ENCODE measurements at places on chromosomes 4 and X.

DNA sequence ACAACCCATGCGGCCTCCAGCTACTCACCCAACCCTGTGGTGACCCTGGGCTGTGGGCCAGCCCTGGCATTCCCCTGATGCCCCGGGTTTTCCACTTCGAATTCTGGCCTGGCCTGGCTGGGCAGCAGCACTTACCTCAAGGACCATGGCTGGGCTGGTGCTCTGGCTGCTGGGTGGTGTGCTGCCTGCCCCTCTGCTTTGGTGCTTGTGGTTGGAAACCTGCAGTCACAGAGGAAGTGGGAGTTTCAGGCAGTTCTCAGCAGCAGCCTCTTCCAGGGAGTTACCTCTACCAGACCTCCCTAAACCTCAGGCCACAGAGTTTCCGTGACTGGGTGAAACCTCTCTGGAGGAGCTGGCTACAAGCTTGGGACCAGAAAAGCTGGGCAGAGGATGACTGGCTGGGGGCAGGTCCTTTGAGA, at the start of gene CXCR3:
TSS of gene CXCR3 (minus strand) at position 209 of the 419 bp plus-strand sequence. CDS start at position 147, 62 bp downstream.
- DNase-seq: no peak

GRCh38 chr4:82543131-82543530, 18.7 kb downstream of the TMEM150C start:
- no peak for DNase-seq

DNA sequence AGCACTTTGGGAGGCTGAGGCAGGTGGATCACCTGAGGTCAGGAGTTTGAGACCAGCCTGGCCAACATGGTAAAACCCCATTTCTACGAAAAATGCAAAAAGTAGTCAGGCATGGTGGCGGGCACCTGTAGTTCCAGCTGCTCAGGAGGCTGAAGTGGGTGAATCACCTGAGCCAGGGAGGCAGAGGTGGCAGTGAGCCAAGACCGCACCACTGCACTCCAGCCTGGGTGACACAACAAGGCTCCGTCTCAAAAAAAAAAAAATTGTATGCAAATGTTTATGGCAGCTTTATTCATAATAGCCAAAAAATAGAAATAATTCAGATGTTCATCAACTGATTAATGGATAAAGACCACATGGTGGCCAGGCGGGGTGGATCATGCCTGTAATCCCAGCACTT, 9.8 kb upstream of the NOCT start:
- DNase-seq: no peak

DNA sequence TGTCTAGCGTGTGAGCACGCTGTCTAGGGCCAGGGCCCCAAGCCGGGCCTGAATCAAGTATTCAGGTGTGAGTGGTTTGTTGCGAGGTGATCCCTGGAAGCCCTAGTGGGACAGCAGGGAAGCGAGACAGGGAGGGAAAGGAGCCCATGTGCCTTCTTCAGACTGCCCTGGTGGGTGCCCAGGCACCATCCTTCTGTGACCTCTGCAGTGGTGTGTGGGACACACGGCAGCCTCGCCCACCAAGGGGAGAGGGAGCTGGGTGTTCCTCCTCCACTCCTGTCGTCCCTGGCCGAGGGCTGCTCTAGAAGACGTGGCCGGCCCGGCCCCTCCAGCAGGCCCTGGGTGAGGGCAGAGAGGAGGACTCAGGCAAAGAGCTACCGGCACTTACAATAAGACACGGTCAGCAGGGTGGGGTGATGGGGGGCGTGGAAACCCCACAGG, 47.4 kb downstream of the HTRA3 start:
- no peak for DNase-seq

- DNase-seq: no peak
Observed at GRCh38 chrX:115897956-115898355, 272.6 kb upstream of the AGTR2 start.

DNA sequence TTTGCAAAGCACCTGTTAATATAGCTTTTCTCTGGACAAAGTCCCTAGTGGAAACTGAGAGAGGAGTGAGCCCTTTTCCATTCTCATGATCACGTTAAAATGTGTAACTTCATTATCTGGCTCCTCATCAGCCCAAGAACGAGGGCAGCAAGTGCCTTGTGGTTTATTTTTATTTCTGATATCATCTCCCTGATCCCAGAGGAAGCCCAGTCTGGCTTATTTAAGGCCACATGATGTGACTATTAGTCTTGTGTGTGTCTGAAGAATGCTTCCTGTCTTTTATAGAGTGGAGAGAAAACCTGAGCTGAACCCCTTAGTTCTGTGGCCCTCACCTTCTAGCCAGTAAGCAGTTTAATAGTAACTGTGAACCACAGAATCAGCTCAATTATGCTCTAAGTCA, 67.2 kb downstream of the LHFPL1 start:
- DNase-seq: no peak

DNA sequence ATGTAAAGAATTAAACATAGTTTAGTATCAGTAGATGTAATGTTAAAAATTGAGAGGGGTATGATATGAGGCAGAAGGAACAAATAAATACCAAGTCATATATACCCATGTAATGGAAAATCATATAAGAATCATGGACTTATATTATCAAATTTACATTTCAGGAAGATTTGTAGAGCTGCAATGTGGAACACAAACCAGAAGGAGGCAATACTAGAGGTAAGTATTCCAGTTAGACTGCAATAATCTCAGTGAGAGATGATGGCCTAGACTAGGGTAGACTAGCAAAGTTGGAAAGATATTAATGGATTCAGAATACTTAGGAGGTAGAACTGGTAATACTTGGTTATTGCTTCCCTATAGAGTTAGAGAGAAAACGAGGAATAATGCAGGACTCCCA, 603.0 kb upstream of the KLHL4 start:
- no peak for DNase-seq

GRCh38 chrX:148385471-148385870, 114.9 kb upstream of the AFF2 start:
- no peak for DNase-seq

GRCh38 chr4:2647403-2648158, 108.6 kb downstream of the TNIP2 start:
- DNase-seq: no peak

DNA sequence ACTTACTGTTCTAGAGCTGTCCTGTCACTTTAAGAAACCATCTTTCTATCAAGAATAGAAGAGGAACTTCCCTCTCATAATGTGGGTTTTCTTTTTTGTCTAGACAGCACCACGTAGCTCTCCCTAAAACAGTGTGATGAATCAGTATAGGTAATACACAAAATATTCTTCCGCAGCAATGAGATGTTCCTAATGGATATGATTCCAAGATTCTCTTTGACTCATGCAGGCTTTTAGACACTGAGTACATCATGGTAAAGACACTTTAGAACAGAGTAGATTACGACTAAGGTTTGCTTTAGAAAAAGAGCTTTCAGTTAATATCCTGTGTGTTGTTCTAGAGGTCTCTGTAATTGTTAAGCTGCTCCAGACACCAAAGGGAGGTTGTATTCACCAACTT, 69.8 kb downstream of the PTTG2 start:
- no peak for DNase-seq

DNA sequence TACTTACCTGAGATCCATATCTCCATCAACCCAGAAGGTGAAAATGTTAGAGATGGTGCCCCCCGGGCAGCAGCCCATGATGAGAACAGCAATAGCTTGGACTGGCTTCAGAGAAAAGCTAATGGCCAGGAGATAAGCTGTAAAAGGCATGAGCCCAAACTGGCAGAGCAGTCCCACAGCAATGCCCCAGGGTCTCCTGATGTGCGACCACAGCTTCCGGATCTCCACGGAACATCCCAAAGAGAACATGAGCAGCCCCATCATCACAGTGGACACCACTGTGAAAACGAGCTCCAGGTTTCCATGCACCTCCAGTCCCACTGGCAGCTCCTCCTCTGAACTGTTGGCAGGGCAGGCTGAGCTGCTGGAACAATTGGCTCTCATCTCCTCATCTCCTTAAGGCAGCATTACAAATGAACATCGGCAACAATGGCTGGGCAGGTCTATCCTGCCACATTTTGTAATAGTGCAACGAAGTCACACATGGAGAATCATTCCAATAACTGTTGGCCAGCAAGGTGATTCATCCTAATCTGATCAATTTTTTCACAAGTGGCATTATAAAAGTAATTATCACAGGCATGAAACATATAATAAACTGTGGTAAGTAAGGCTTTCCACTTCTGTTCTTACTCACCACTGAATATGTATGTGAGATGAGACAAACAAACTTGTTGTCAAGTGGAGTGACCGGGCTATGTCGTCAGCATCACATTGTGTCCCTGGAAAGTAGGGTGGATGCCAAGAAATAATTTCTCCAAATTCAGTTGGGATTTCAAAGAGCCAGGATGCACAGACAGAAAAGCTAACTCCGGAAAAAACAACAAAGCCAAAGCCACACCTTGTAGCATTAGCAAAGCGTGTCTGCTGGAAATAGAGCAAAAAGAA, at the start of gene SLC10A6:
TSS of gene SLC10A6 (minus strand) at position 653 of the 888 bp plus-strand sequence. CDS start at position 384, 269 bp downstream.
- no peak for DNase-seq

DNA sequence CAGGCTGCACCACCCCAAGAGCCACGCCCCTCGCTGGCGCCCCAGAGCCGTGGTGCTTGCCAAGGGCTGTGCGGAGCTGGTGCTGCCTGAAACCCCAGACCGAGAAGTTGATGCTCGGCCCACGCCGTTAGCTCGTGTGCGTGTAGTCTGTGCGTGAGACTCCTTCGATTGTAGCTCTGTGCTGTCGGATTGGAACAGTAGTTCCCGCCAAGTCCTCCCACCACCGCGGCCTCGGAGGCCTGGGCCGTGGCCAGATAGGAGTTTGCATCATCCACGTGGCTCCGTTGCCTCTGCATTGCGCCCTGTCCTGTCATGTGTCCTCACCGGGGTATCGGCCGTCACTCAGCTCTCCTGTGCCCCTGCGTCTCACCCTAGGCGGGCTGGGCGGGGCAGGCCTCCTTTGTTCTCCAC, 24.2 kb downstream of the TNIP2 start:
- DNase-seq: no peak

GRCh38 chrX:49947781-49948180, 25.4 kb downstream of the CLCN5 start:
- DNase-seq: no peak

DNA sequence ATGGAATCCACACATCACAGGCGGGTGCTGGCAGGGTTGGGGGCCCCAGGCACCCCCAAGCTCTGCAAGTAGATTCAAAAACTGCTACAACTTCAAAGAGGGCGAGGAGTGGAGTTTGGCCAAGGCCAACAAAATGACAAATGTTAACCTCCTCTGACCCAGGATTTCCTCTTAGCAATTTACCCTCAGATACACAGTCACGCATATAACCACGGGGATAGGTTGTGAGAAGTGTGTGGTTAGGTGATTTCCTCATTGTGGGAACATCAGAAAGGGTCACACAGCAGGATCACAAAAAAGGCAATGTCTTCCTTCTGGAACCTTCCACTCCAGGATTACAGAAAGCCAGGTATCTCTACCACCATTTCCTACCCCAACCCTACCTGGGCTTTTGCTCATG, 62.4 kb downstream of the C4orf50 start:
- no peak for DNase-seq

- no peak for DNase-seq
Observed at GRCh38 chrX:132677233-132677716, 188.4 kb upstream of the MBNL3 start.

GRCh38 chr4:122577808-122578781, 42.8 kb downstream of the IL21 start:
- peak; percentile 11 for DNase-seq

GRCh38 chrX:139967300-139967699, 2.0 kb upstream of the CXorf66 start:
- DNase-seq: peak; percentile 2

DNA sequence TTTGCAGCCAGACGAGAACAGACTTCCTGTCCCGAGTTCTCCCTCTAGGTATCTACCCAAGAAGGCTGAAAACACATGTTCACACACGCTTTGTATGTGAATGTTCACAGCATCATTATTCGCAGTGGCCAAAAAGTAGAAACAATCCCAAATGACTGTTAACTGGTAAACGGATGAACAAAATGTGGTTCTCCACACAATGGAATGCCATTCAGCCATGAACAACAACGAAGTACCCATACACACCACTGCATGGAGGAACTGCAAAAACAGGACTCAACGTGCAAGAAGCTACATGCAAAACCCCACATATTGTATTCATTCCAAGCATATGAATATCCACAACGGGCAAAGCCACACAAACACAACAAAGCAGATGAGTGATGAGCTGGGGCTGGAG, 45.0 kb downstream of the PDHA1 start:
- no peak for DNase-seq

DNA sequence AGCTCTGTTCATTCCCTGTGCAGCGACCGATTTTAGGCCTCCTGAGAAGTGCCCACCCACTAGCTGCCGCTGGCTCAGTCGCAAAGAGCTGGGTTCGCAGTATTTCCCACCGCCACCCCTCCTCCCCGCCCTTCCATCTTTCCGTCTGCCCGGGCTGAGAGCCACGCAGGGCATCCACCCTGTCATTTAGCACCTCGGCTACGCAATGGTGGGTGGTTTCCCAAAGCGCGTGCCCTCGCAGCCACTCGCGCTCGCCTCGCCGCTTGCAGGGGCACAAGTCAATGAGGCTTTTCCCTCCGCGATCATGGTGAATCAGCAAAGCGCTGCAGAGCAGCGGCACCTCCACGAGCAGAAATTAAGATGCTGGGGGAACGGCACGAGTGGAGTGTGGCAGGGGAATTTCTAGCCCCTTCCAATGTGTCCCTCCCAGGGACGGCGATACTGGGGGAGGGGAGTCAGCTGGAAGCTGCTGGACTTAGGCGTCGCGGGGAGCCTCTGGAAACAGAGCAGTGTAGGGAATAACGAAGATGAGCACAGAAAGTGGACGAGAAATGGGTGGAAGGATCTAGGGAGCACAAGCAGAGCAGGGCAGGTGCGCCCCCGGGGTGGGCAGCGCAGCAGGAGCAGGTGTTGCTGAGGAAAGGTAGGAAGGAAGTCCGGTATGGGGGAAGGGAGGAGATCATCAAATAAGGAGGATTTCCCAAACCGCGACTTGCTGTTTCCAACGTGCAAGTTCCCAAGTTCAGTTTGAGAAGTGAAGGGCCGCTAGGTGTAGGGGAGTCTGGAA, 2.4 kb upstream of the PTCHD1 start:
- no peak for DNase-seq

DNA sequence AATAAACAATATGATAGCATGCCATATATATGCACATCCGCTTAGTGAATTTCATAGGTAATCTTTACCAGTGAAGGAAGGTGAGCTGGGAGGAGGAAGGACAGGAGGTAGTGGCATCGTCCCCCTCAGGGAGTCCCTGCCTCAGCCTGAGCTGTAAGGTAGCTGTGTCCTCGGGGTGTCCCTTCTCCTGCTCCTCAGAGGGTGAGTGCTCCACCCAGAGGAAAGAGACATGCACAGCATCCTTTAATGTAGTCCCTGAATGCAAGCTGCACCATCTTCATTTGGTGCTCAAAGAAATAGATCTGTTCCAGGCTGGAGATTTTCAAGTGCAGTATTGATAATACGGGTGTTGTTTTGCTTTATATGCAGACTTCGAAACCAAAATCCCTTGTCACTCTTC, 330.4 kb upstream of the SFRP2 start:
- DNase-seq: no peak

DNA sequence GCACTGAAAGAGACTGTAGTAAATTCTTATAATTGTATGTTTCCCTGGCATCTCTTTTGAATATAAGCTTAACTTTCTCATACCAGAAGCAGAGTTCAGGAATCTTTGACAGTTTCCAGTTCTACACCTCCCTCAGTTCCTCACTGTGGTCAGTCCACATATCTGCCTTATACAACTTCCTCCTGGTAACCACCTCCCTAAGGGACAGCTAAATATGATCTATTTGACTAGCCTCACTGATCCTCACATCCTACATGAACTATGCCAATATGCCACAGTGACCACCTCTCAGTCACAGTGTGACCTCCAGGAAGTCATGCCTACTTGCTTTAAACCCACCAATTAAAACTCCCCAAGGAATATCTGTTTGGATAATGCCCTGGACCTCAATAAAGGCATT, 51.6 kb upstream of the HDAC8 start:
- no peak for DNase-seq

Measured in HuH-7.5 (cell line).